ENCODE measurements at places on chromosomes 5 and 9.
A peak's percentile ranks its signal among the peaks of the same experiment; 100 is the strongest.

- no peak for DNase-seq
These were observed 56.2 kb downstream of the DENND4C start for GRCh38 chr9:19286634-19287188.

DNA sequence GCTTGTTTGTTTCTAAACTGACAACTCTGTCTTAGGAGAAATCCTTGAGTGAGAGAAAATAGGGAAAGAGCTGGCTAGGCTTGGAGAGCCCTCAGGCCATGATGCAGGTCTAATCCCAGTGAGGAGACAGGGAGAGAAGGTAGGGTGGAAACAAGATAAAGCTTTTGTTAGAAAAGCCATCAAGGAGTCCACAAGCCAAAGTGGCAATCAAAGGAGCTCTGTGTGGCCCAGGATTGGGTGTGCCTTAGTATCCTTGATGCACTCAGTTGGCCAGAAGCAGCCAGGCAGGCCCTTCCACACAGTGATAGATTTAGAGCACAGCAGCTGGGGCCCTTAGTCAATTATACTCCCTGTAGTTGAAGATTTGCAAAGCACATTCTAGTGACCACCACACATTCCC, 73.9 kb downstream of the ALDH7A1 start:
- DNase-seq: no peak

- no peak for DNase-seq
These were observed 34.3 kb upstream of the CEP72 start for GRCh38 chr5:577800-578199.

DNA sequence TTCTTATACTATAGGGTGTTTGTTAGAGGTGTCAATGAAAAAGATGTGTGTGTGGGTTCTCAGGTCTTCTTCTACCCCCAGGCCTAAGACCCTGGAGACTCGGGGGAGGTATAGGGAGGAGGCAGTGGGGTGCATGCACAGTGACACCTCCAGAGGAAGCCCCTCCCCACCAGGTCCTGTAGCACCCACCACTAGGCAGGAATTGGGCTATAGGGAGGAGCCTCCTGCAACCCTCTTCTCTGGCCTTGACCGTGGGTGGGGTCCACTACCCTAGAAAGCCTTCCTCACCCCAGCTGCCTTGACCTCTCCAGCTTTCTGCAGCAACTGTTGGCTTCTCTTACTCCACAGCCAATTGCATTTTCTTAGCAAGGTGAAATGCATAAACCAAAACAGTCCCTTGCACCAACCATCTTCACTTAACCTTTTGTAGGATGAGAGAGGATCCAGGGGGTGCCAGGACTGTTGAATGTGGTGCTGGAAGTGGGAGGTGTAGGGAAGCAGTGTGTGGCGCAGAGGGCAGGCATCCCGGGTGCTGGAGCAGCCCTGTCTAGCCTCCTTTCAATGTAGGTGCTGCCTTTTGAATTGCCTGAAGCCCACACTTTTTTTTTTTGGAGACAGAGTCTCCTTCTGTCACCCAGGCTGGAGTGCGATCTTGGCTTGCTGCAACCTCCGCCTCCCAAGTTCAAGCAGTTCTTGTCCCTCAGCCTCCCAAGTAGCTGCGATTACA, 128.5 kb downstream of the RGS3 start:
- no peak for DNase-seq

GRCh38 chr9:70444904-70445303, 30.4 kb upstream of the KLF9 start:
- DNase-seq: no peak

- DNase-seq: no peak
These were observed 198.8 kb downstream of the NR3C1 start for GRCh38 chr5:143204474-143205246.

DNA sequence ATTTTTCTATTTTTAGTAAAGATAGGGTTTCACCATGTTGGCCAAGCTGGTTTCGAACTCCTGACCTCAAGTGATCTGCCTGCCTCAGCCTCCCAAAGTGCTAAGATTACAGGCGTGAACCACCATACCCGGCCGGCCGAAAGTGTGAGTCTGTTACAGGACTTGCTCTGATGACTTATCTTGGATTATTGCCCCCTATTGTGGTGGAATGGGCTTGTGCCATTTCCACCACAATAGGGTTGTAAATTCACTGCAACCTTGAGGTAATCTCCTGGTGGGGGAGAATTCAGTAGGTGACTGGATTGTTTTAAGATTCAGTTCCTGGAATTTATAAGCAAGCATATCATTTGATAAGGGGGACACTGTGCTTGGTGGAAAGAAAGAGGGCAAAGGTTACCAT, 15.0 kb upstream of the HMGCR start:
- no peak for DNase-seq

DNA sequence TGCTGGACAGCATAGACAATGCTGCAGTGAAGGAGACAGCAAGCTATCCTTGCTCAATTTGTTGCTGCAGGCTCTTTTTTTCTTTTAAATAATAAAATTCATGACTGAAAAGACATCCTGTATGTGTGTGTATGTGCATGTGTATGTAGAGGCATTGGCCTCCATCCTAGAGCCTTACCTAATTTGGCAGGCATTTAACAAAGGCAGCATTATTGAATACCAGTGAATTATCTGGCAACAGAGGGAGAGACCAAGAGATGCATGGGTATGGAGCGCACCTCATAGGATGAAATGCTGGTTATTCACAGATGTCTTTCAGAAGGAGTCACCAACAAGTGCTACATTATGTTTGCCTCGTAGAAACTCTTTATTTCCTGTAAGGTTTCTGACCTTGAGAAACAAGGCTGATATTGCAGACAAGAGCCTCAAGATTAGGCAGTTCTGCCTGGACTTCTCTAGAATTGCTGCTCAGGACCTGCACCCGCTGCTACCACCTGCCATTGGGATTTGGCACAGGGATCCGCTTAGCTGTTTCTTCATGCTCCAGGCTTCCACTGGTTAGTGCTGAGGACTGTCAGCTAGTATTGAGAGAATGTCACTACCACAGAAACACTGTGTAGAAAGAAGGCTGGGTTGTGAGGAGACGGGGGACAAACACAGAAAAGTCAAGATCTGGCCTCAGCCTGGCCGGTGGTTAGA, 247.7 kb upstream of the RFX3 start:
- DNase-seq: no peak

DNA sequence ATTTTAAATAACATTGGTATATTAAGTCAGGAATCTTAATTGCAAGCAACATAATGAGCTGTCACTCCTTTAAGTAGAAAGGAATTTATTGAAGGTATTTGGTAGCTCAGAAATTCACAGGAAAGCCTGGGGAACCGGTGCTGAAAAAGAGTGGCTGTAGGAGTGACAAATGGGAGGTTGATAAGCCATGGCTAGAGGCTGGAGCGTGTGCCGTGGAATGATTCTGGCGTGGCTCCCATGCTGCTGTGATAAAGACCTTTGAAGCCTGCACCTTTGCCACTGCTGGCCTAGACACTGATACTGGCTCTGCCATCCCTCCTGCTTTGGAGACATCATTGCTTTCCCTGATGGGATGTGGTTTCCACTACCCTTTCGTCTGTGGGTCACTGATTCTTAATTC, 65.7 kb upstream of the ATG10 start:
- DNase-seq: no peak

- DNase-seq: no peak
These were observed 984 bp upstream of the MRPS2 start for GRCh38 chr9:135499326-135500070.

DNA sequence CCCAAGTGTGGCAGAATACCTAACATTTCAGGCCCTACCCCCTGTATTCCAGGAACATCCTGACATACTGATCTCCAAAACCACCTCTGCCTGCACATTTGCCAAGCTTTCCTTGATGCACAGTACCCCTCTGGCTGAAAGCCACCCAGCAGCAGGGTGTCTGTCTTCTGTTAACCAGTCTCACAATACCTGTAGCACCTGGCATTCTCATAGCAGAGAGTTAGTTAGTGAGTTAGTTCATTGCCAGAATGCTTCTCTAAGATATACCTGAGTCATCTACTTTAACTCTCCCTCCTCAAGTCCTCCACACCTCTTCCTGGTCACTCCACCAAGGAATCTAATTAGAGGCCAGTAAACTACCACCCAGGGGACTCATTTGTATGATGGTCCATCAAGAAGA, 46.1 kb upstream of the IL7R start:
- DNase-seq: no peak

DNA sequence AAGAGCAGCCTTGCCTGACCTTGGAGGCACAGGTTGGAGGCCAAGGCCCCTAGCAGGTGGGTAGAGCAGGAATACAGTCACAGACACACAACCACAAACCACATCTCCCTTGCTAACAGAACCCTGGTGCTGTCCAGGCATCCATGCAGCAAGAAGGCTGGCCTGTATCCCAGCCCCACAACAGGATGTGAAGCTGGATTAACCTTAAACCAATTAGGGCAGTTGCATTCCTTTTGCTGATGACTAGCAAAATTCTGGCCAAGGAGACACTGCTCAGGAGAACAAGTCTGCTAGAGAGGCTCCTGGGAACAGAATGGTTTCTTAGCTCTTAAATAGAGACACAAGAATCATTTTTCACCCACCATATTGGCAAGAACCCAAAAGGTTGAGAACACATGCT, 97.8 kb downstream of the C5orf15 start:
- no peak for DNase-seq

DNA sequence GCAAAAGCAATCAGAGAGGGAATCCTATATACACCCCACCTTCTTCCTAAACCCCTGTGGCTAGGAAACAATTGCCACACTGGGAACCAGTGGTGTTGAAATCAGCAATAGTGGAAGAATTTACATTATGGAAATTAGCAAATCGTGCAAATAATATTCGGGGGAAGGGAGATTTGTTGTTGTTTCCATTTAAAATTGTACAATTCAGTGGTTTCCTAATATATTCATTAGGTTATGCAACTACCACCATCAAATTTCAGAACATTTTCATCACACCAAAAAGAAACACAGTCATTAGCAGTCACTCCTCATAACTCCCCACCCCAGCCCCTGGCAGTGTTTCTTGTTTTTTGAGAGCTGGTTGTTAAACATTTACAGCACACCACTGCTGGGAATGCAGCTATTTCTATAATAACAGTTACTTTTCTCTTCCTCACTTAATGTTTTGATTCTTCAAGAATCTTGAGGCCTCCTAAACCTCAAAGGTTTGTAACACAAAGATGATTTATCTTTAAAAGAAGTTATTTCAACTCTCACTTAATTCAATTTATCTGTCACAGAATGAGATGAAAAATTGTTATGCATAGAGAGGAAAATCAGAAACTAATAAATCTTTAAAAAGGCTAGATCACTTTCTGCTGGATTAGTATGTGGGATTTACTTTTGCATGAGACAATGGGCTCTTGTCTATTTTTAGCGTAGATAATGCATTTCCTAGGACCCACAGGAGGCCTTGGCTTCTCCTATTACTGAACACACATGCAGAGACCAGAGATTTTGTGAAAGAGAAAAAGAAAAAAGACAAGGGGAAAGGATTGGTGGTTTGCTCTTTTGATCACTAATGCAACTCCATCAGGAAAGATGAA, 91.8 kb upstream of the DAPK1 start:
- no peak for DNase-seq

- DNase-seq: no peak
These were observed 59.0 kb upstream of the PALM2AKAP2 start for GRCh38 chr9:109721001-109721400.

- DNase-seq: peak; percentile 51
These were observed 70.9 kb downstream of the EGFLAM start for GRCh38 chr5:38329132-38329715.

DNA sequence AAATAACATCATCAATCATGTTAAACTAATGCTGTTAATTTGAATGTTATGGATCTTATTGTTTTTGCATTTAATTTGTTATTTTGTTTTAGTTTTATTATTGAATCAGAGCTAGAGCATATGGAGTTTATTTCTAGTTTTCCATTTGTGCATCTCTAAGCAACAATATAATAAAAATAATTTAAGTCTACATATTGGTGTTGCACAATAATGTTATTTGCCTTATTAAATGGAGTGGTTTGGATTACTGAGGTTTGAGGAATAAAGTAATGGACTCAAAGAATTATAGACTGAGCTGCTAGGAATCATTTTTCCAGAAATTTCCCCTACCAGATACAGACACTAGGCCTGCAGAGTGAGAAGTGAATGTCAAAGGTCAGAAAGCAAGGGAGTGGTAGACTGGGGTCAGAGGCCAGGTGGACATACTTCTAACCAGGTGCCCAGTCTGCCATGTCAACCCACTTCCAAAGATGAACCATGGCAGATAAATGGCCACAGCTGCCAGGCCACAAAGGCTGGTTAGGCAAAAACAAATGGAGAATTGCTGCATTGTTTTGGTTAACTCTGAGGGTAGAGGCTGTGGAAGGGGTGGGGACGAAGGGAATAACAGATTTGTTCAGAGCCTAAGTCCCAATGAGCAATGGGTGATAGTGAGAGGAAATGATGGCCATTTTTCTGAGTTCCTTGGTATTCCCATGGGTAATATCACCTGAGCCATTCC, 113.1 kb downstream of the FBXL7 start:
- no peak for DNase-seq

GRCh38 chr5:33153831-33154230, 286.9 kb upstream of the TARS1 start:
- DNase-seq: no peak

DNA sequence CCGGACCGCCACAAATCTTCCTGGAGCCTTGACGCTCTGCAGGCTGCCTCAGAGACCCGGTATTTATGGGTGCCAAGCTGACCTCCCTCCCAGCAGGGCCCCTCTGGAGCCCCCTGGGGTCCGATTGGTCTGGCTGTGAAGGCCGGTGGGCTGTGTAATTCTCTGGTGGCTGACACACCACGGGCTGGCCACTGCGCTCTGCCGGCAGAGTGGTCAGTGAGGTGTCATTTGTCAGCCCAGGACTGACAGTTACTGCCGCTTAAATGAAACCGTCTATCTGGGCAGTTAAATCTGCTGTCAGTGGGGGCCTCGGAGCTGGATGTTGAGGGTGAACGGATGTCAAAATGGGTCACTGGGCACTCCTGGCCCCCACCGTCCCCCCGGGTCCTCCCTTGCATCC, 10.7 kb downstream of the NR5A1 start:
- DNase-seq: no peak

GRCh38 chr9:96031366-96031824, 155.9 kb downstream of the ERCC6L2 start:
- DNase-seq: no peak

- no peak for DNase-seq
These were observed 5.9 kb upstream of the MELK start for GRCh38 chr9:36566813-36567221.

DNA sequence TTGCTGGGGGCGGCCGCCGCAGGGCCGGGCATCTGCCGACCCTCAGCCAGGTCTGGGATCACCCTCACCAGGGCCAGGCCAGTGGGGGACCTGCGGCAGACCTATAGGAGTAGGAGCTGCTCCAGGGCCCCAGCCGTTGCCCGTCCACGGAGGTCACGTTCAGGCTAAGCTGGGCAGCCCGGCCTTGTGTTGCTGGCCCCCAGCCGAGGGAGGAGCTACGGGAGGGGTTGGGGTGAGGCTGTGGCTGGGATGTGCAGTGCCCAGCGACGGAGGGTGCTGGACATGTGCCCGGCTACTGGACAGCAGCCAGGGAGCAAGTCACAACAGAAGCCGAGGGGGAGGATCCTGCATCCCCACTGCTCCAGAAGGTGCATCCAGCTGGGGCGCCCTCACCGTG, 39.6 kb upstream of the SLC6A19 start:
- no peak for DNase-seq

Measured in Panc1 (cell line).